ENCODE measurements at places on chromosomes 6 and 20. TPM values are rescaled to one million over a fixed set of nuclear protein-coding genes. Genes with fewer than 3 reads are reported as not detected.

HTR1B gene
- total RNA-seq, result not detected

SMLR1 gene
- not detected for total RNA-seq

DNMT3B gene
- 2.6 TPM for total RNA-seq

MPIG6B gene
- total RNA-seq, result 0.16 TPM

MYMX gene
- not detected for total RNA-seq

FAM209B gene
- not detected for total RNA-seq

LTB gene
- 273 TPM for total RNA-seq

DNA sequence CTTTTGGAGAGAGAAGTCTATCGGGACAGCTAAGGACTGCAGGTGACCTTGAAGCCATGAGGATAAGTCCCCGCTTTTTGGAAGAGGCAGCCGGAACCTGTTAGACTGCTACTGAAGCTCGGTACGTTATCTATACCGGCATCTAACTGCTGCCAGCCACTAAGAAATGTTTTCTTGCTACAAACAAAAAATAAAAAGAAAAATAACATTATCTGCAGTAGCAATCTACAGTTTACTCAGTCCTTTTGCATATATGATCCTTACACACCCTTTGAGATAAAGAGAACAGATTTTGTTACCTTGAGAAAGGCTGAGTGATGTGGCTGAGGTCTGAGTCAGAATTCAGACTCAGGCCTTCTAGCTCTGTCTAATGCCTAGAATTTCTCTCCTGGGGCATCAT lies 314.6 kb downstream of the CDH26 start:
- DNase-seq, result no peak
- no peaks in the 10 kb centered on the region for H3K4me1 ChIP-seq
- no peaks in the 10 kb centered on the region for H3K27me3 ChIP-seq

DNA sequence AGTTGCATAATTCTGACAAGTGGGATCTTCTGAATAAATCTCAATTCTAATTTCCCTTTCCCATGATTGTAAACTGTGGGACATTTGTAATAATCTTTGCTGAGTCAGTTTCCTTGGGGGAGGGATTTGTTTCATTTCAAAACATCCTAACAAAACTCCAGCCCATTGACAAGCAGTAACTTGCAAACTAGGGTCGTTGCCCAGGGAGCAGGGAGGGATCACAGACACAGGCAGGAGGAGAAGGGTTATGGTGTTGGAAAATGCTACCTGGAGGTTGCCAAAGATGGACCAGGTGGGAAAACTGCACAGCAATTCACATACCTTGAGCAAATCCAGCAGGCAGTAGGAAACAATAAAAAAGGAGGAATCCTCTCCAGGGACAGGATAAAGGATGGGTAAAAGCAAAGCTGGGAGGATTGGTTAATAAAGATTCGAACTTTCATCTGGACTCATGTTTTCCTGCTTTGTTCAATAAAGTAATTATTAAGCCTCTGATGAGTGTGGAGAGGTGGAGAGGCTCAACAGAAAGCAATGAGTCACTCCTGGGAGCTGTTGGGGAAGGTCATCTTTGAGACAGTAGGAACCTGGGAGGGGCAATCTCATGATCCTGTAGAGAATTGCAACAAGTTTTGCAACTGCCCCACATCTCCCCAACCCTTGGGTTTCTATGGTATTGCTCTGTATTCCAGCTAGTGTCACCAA lies 87.3 kb upstream of the AKIRIN2 start:
- peaks cover 16% of the 10 kb centered on the region for H3K27me3 ChIP-seq
- no peaks in the 10 kb centered on the region for H3K4me1 ChIP-seq
- no peaks in the 10 kb centered on the region for H3K36me3 ChIP-seq
- H3K27ac ChIP-seq, result no peak overlapping the region

DNA sequence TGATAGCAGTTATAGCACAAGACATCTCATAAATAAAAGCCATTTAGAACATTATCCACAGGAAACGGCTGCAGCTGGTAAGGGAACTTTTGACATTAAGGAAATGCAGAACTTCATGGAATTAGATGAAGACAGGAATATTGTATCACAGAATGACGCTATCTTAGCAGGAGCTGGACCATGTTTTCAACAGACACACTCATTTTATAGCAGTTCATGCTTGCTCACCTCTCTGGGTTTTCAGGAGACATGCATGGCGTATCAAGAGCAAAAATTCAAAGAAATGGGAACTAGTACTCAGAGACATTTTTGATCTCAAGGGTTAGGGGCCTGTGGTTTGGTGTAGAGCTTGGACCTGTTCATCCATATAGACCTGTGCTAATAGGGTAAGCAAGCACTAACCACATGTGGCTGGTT lies 125.0 kb downstream of the FYN start:
- H3K4me3 ChIP-seq, result no peak overlapping the region
- H3K36me3 ChIP-seq, result peaks cover 69% of the 10 kb centered on the region
- peak overlapping the region; percentile 5 for H3K27ac ChIP-seq
- DNase-seq, result no peak
- H3K27me3 ChIP-seq, result no peaks in the 10 kb centered on the region

DNA sequence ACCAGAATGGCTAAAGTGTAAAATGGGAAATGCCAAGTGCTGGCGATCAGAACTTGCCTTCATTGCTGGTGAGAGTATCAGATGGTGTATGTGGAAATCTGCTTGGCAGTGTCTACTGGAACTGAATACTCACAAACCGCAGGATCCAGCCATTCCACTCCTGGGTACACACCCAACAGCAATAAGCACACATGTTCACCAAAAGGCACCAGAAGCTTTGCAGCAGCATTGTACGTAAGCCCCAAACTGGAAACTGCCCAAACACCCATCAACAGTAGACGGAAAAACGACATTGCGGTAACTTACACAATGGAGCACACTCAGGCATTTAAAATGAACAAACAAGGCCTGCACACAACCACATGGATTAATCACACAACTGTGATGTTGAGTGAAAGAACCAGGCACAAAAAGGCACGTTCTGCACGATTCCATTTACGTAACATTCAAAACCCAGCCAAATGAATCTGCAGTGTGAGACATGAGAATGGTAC lies 37.3 kb upstream of the BPIFA2 start:
- H3K4me3 ChIP-seq, result no peak overlapping the region
- no peak for DNase-seq
- no peak overlapping the region for H3K27ac ChIP-seq

DNA sequence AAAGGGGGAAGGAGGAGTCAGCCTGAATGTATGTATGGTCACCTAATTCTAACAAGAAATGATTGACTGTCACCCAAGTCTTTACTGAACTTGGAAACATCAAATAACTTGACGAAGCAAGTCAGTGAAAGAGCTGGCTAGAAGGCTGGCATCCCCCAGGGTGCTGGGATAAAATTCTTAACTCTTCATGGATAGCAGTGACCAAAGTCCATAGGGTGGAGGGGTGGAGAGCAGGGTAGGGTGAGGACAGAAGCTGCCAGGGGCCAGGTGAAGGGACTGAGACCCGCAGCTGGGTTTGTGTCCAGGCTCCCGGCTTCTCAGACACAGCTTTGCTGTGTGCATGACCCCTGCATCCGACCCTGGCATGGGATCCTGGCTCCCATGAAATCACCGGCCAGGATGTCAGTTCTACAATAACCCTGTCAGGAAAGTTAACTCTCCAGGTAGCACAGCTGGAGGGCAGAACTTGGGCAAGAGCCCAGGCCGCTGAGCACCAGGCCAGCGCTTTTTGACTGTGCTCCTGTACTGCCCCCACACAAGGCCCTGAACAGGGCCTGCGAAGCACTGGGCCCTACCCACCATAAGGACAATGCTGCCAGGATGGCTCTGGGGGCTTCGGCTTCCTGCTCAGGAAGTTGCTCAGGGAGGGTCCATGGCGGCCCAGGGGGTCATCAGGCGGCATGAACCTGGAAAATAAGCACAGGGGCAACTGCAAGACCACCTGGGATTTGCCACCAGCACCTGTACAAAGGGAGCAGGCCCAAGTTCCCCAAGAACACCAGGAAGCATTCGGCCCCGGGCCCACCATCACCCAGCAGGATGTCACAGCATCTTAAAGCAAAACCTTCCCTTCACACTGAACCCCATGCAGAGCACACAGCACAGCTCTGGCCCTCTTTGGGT lies 32.5 kb downstream of the ZC3H12D start:
- H3K36me3 ChIP-seq, result peaks cover 26% of the 10 kb centered on the region
- no peaks in the 10 kb centered on the region for H3K27me3 ChIP-seq
- H3K4me1 ChIP-seq, result peaks cover 1% of the 10 kb centered on the region
- no peak overlapping the region for H3K4me3 ChIP-seq
- no peak overlapping the region for H3K27ac ChIP-seq

GRCh38 chr20:42118409-42119125 lies 500.4 kb upstream of the CHD6 start:
- H3K4me3 ChIP-seq, result no peak overlapping the region
- H3K27me3 ChIP-seq, result no peaks in the 10 kb centered on the region
- no peaks in the 10 kb centered on the region for H3K36me3 ChIP-seq
- no peak overlapping the region for H3K27ac ChIP-seq
- no peak for DNase-seq
- no peaks in the 10 kb centered on the region for H3K4me1 ChIP-seq

DNA sequence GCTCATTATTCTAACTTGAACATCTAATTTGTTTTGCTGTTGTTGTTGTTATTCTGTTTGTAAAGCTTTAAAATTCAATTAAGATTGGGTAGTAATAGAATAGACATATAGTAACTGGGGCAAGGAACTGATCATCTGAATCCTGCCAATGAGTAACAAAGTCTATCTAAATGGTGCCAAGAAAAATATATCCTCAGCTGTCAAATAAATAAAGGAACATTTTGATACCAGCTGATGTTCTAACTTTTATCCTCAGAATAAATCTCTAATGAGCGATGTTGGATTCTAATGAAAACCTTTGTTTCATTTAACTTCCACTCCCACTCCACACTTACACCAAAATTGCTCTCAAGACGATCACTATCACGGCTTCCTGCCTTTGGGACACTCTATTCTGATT lies 210.9 kb downstream of the TINAG start:
- no peaks in the 10 kb centered on the region for H3K4me1 ChIP-seq
- H3K4me3 ChIP-seq, result no peak overlapping the region
- H3K36me3 ChIP-seq, result no peaks in the 10 kb centered on the region
- H3K27me3 ChIP-seq, result no peaks in the 10 kb centered on the region
- H3K27ac ChIP-seq, result no peak overlapping the region

DNA sequence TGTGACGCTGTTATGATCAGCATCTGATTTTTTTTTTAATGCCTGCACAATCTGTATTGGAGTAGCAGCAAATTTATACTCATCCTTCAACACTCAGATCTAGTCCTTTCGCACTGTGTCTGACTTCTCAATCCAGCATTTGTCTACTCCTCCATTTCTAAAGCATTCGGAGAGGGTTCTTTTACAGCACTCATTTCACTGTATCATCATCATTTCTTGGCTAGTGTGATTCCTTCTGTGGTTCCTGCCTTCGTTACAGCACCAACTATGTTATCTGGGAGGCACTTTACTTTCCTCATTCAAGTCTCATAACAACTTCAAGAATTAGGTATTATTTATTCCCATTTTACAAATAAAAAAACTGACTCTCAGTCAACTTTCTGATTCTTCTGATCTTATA lies 18.0 kb downstream of the NUDT3 start:
- H3K4me3 ChIP-seq, result no peak overlapping the region
- peaks cover 12% of the 10 kb centered on the region for H3K4me1 ChIP-seq
- H3K27me3 ChIP-seq, result no peaks in the 10 kb centered on the region
- H3K27ac ChIP-seq, result no peak overlapping the region
- peaks cover 10% of the 10 kb centered on the region for H3K36me3 ChIP-seq

GRCh38 chr6:44110005-44110676 lies 17.1 kb downstream of the MRPL14 start:
- H3K4me3 ChIP-seq, result no peak overlapping the region
- H3K4me1 ChIP-seq, result peaks cover under 1% of the 10 kb centered on the region
- DNase-seq, result no peak

GRCh38 chr20:62141397-62142251 lies 1.6 kb downstream of the PSMA7 start:
- peak overlapping the region; percentile 93 for H3K27ac ChIP-seq
- peak overlapping the region; percentile 92 for H3K4me3 ChIP-seq
- peaks cover 44% of the 10 kb centered on the region for H3K4me1 ChIP-seq
- peak; percentile 23 for DNase-seq
- peaks cover 43% of the 10 kb centered on the region for H3K36me3 ChIP-seq

GRCh38 chr6:154306696-154307095 lies 49.9 kb downstream of the IPCEF1 start:
- H3K36me3 ChIP-seq, result peaks cover 2% of the 10 kb centered on the region
- no peak for DNase-seq

DNA sequence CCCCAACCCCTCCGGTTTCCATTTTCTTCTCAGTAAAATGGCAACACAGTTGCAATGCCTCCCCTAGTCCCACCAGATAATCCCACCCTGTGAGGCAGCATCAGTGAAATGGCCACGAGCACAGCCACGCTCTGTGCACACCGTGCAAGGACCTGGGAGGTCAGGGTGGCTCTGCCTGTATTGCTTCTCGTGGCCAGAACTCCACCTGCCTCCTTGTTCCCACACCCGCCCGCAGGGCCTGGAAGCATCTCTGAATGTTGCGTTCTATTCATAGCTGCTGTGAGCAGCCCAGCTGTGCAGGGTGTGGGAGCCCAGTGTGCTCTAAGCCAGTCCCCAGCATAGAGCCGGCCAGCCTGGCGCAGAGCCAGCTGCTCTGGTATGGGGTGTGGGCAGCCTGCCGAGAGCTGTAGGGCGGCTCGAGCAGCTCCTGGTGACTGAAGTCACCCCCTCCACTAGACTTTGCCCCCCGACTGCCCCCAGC lies 161.1 kb downstream of the DLL1 start:
- H3K4me3 ChIP-seq, result no peak overlapping the region
- H3K4me1 ChIP-seq, result no peaks in the 10 kb centered on the region
- no peaks in the 10 kb centered on the region for H3K27me3 ChIP-seq
- no peak for DNase-seq
- H3K27ac ChIP-seq, result no peak overlapping the region

DNA sequence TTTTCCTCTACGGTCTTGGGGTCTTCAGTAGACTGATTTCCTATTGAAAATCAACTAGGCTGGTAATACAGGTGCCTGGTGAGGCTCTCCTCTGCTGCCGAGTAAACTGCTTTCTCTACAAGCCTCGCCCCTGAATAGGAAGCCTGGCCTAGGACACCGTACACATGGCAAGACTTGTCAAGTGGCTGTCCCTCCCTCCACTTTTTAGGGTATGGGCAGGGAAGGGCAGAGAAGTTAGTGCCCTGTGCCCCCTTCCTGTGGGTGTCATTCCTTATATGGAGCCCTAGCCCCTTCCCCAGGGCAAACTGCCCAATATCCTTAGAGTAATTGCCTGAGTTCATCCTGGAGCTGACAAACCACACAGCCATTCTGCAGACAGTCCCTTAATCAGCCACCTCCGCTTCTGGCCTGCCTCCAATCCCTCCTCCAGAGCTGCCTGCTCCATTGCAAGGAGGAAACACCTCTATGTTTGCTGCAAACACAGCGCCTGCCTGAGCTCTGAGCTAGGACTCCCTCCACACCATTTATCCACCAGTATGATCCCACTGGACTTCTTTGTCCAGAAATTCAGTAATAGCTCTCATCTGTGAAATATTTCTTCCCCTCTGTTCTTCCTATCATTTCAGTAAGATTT lies 93.1 kb downstream of the CHD6 start:
- DNase-seq, result no peak
- H3K36me3 ChIP-seq, result peaks cover 25% of the 10 kb centered on the region
- H3K27me3 ChIP-seq, result no peaks in the 10 kb centered on the region
- no peak overlapping the region for H3K27ac ChIP-seq
- H3K4me1 ChIP-seq, result peaks cover 31% of the 10 kb centered on the region

Measured in activated naive CD8-positive, alpha-beta T cell treated with anti-CD3 and anti-CD28 coated beads for 36 hours (primary cell).